T-helper 1 cell (primary cell): ENCODE measurements at places on chromosomes 12 and 14.

GRCh38 chr12:95328708-95329107 is 111.1 kb downstream of the VEZT start:
- no peak for DNase-seq

GRCh38 chr12:111788178-111788654 is 21.5 kb downstream of the ALDH2 start:
- no peak for DNase-seq

DNA sequence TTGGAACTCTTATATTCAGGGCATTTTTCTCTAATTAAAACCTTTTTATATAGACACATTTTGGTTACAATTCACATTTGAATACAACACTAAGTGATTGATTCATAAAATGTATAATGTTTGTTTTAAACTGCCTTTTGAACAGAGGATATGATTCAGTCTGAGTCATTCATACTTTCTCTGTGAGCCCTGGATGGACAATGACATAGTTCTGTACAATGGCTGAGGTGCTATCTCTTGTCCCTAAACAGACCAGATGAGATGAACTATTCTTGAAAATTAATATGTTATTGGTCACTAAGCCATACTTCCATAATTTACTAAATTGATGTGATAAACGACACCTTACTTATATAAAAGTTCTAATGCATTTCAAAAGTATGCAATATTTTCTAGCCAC is 199.7 kb upstream of the ATXN7L3B start:
- no peak for DNase-seq

DNA sequence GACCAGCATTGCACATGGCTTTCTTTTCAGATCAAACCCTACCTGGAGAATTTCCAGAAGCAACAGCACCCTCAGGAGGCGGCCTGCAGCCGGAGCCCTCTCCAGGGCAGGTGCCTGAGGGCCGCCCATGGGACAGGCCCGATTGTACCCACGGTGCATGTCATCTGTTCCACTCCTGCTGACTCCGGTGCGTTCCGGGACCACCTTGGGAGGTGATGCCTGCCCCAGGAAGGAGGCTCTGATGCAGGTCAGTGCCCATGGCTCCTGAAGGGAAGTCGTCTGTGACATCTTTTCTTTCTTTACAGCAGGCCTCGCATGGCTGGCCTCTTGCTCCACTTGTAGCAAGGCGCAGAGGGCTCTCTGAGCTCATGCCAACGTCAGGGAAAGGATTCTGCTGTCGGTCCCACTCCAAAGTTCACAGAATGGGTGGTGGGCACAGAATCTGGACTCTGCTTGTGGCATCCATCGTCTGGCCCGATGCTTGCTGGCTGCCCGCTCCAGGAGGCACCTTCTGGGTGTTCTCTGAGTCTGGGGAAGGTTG is 160.7 kb upstream of the RTL1 start:
- no peak for DNase-seq

- DNase-seq: no peak
Measured at GRCh38 chr12:2624543-2625288, 170.1 kb upstream of the FKBP4 start.

DNA sequence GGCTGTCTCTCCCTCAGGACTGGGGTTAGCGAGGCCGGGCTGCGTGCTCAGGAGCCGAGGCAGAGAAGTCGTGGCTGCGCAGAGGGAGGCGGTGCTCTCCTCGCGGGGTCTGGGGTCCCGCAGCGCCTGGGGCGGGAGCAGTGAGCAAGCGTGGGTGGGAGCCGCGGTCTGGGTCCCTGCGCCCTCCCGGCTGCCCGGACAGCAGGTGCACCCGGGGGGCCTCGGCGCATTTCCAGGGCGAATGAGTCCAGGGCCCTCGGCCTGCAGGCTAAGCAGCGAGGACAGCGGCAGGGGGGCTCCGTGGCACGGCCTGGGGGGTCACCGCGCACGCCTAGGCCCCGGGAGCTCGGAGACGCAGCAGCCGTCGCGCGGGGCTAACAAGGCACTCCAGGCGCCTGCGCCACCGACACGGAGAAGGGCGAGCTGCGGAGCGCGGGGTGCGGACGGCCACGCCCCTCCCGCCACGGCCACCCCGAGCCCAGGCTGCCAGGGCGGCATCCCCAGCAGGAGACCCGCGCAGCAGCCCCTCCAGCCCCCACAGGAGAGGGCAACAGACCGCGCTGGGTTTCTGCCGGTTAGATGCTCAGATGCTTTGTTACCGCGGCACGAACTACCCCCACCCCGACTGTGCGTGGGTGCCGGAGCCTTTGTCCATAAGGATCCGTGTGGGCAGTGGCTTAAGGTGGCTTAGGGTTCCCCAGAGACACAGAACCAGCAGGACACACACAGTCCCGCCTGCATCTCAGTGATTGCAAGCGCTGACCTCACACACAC is 117.7 kb upstream of the C14orf180 start:
- DNase-seq: no peak

DNA sequence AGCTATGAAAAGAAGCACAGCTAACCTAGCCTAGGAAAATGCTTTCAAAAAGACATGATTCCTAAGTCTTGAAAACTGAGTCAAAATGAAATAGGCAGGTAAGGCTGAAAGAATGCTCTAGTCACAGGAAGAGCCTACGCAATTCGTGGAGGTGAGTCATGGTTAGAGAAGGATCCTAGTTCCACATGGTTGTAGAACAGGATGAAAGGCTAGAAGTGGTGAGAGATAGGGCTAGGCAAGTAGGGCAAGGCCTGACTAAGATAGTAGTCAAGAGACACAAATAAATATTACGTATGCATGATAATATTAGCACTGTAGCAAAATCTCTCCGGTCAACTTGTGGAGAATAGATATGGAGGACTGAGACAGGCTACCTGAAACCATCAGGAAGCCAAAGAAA is 47.2 kb downstream of the PLCZ1 start:
- no peak for DNase-seq

GRCh38 chr12:115421350-115421749 is 737.4 kb upstream of the TBX3 start:
- no peak for DNase-seq

- DNase-seq: no peak
Measured at GRCh38 chr14:42045383-42045782, 438.7 kb downstream of the LRFN5 start.

GRCh38 chr14:99100497-99101270 is 171.3 kb downstream of the BCL11B start:
- no peak for DNase-seq

DNA sequence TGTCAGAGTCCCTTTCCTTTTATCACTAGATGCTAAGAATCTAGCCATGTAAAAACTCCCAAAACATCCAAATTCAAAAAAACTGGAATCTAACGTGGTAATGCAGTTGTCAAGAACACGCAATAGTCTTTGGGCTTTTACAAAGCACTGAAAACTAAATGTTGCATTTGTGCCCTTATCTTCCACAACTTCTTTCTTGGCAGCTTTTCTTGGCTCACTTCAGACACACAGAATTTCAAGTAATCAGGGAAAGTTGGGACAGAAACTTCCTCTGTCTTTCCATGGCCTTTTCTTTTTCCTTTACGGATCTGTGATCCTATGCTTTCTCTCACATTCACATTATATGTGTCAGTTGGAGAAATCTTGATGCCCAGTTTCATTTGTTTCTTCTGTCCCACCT is 136.0 kb downstream of the CRADD start:
- DNase-seq: no peak

DNA sequence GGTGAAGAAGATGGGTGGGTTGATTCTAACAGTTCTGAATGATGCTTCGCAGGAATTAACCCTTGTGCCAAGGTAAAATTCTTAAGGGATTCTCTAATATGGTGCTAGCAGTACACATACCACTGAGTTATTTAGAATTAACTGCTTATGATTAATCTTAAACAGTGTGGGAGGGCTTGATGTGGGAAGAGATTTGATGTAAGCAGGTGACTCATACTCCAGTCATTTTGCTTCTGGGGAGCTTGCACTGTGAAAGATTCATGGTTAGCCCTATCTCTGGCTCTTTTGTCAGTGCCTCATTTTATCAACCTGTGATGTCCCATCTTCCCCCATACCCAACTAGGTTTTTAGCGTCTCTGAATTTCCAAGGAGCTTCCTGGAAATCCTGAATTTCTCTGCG is 83.8 kb downstream of the NRXN3 start:
- DNase-seq: no peak

DNA sequence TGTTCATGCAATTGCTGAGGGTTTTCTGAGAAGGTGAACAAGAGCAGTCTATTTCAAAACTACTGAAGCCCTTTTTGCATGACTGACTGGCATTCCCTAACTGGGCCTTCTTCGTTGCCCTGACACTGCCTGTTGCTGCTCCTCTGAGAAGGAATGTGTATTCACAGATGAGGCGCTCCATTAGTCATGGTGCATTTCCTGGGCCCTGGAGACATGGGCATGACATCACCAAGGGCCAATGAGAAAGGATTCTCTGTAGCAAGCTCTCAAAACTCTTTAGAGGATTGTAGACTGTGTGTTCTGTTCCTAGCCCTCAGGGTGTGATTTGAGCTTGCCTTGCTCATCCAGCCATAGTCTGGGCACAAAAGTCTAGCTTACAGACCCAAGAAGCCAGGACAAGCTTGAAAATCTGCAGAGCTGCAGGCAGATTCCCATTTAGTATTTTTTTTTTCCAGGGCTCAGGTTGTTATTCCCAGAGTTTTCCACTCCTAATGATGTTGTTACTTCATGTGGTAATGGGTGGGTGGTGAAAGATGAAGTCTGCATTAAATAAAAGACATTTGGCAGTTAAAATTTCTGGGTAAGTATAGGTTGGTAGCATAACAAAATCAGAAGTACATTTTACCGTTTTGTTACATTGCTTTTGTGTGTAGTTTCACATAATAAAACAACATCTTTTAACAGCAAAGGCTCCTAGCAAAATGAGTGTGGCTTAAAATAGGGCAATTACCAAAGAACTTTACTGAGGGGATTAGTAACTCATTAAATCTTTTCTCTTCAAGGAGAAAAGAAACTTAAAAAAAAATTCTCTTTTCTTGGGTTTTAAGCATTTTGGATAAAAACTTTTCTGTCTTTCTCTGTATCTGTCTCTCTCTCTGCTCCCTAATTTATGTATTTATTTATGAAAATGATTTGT is 318.4 kb downstream of the RAD51B start:
- no peak for DNase-seq

DNA sequence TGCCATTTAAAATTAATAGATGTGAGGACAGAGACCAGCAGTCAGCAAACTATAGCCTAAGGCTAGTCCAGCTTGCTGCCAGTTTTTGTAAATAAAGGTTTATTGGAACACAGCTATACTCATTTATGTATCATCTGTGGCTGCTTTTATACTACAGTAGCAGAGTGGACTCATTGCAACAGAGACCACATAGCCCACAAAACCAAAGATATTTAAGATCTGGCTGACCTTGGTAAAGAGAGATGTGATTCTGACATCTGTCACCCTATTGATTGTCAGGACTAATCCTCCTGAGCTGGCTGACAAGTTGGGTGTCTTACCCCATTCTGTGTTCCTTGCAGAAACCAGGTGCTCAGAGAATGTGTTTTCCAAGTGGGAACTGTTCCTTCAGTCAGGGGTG is 99.9 kb downstream of the BEGAIN start:
- DNase-seq: no peak

DNA sequence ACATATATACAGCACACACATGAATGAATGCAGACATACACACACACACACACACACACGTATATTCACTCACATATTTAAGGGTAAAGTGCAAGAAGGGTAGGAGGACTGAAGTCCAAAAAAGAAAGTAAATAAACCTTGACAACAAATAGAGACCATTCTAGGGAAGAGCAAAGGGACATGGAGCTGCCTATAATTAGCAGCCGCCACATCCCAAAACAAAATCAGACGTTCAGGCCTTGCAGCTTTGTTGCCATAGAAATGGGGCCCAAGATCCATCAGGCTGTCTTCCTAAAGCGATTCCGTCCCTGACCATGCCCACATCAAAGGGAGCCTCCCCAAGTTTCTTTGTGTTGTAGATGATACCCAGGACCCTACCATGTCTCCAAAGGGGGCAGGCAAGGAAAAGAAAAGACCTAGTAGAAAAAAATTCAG is 703.5 kb upstream of the TBX3 start:
- DNase-seq: no peak

DNA sequence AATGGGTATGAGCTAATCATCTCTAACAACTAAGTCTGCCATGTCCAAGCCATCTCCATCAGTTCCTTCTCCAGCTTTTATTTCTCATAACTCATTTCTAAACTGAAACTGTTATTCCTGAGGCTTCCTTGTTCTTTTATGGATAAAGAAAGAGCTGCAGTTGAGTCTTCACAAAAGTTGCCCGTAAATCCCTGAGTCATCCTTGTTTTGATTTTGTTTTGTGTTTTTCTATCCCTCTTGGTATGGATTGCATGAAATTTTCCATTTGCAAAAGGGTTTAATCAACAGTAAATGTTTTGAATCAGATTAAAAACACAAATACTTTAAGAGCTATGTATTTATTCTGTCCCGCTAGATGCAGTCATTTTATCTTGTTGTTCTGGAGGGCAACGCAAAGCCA is 290.6 kb downstream of the EGLN3 start:
- no peak for DNase-seq

GRCh38 chr14:61188978-61189808 is 91.9 kb downstream of the TMEM30B start:
- no peak for DNase-seq

DNA sequence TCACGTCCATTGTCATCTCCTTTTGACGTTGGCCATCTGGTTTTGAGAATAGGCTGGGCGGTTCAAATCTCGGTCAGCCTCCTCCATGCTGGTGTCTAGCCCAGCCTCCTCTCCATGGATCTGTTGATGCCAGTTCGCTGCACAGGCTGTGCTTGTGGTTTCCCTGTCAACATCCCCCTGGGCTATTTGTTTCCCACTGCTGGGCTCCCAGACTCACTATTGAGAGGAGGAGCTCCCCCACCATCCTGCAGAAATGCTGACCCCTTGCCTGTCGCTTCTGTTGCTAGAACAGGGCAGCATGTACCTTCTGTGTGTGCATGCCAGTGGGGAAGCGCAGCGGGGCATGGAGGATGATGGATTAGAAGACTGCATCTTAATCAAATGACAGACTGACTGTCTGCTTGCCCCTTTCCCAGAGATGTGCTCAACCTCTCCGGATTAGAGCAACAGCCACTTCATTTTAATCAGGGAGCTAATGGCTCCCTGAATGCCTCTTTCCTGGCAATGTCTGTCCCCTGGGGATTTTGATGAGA is 170.5 kb downstream of the TSPAN9 start:
- no peak for DNase-seq

DNA sequence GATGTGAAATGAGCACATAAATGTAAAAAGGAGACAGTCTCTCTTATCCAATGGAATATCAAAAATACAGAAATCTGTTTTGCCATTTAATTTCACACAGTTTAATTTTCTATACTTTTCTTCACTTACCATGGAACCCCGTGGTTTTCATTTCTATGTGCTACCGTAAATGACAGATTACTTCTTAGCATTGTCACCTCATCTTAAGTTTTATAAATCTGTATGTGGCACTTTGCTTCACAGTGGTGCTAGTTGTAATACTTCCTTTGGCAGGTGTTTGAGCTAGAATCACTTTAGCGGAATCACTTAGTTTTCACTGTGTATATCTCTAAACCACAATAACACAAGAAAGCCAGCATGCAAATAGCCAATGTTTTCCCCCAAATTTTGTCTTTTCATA is 781.9 kb upstream of the MGAT4C start:
- no peak for DNase-seq
